ENCODE measurements at places on chromosomes 11 and 22. TPM values are rescaled to one million over a fixed set of nuclear protein-coding genes. Genes with fewer than 3 reads are reported as not detected.

The C11orf52 gene
- 4.0 TPM for total RNA-seq

The DGCR8 gene
- total RNA-seq, result 71.2 TPM

The MFRP gene
- total RNA-seq, result not detected

DNA sequence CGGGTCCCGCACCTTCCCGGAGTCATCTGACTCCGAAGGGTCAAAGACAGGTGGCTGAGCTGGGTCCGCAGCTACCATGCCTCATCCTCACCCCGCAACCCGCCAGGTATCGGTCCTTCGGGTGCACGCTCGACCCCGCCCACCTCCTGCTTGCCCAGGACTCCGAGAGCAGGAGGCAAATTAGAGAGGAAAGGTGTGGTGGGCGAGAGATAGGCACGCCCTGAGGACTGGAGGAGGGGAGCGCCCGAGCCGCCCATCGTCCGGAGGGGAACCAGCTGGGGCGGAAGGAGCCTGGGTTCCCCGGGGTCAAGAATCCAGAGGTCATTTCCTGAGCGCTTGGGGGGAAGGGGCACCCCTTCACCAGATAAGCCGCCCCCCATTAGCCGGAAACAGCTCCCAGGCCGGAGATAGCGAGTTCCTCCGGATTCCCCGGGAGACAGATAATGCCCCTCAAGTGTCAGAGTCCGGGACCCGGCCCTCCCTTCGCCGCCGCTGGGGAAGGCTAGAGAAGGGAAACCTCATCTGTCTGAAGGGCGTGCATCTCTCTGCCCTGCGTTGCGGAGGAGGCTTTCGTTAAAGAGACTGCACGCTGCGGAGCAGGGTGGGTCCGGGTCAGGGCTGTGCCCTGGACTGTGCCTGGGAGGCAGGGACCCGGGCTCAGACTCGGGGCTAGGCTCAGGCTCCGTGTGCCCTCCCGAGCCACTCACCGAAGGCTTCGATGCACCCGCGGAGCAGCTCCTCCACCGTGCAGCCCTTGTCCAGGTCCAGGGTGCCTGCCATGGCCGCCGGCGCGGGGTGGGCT, 1.7 kb downstream of the RASGRP2 start:
- DNase-seq, result peak; percentile 56

DNA sequence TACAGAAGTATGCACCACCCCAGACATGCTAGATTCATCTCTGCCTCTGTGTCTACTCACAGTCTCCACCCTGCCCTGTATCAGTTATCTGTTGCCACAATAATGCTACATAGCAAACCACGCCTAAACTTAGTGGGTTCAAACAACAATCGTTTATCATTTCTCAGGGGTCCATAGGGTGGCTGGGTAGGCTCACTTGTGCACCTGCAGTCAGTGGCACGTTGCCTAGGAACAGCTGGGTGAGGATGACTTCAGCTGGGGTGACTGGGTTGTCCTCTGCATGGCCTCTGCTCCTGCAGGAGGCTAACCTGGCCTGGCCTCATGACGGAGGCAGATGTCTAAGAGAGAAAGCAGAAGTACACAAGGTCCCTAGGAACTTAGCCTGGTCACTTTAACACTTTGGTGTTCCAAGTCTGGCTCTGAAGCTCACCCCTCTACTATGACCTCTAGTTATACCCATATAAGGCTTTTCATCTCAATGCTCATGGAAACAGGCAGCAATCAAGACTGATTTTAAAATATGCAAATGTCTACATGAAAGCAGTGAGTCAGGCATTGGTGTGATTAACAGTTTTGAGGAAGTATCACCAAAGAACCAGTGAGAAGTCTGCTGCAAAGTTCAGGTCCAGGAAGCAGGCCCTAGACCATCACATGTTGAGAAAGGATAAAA, 10.7 kb downstream of the OLFML1 start:
- DNase-seq, result no peak

DNA sequence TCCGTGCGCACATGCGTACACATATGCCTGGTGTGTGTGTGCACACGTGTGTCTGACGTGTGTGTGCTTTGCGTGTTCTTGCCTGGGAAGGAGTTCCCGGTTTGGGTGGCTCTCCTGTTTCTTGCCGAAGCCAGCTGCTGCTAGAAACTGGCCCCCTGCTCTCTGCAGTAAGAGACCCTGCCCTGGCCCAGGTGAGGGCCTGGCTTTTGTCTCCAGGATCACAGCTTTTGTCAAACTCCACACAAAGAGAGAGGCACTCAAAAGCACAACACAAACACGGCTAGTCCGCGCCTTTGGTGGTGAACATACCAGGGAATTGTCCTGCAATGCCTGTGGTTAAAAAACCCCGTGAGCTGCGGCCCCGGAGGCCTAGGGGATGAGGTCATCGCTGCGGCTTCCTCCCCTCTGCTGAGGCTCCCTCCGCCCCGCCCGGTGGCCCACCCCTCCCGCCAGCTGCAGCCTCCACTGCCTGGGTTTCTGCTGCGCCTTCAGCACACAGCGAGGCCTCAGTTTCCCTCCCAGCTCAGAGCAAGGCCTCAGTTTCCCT, 88.9 kb downstream of the KCNQ1 start:
- DNase-seq, result peak; percentile 88

DNA sequence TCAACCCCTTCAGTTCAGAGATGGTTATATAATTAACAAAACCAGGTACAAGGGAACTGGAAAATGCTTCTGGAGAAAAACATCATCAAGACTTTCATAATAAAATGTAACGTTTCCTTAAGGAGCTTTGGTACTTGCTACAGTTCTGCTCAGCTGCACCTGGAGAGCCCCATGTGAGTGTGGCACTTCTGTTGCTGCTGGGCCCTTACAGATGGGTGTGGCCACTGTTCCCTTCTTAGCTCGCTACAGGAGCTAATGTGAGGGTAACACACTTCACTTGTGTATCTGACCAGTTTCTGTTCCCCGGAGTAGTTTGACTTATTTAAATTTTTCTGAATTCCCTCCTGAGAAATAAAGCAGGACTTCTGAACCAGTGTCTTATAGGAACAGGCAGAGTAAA, 4.0 kb downstream of the POU2AF3 start:
- DNase-seq, result no peak

DNA sequence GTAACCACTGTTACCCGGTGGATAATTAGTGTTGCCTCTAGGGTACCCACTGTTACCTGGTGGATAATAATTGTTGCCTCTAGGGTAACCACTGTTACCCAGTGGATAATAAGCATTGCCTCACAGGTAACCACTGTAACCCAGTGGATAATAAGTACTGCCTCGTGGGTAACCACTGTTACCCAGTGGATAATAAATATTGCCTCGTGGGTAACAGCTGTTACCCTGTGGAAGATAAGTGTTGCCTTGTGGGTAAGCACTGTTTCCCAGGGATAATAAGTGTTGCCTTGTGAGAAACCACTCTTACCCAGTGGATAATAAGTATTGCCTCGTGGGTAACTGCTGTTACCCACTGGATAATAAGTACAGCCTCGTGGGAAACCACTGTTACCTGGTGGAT, 9.3 kb upstream of the NXPE4 start:
- DNase-seq, result no peak

DNA sequence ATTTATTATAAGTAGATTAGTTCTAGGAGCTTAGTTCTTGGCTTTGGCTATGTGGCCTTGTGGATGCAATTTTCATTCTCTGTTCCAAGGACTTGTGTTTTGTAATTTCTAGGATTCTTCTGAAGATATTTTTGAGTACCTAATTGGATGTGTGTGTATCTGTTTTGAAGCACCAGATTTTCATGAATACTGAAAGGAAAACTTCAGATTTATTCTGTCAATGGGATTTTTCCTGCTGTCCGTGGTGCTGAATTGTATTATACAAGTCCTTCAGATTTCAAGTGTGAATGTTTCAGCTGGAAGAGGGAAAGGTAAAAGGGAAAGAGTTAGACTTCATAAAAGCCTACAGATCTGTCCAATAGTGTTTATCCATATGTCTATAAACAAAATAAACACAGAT, 18.2 kb upstream of the SYN3 start:
- no peak for DNase-seq

- DNase-seq, result no peak
Observed at GRCh38 chr22:42814215-42814614, 42.9 kb downstream of the ARFGAP3 start.

GRCh38 chr11:44525473-44526252, 39.8 kb upstream of the CD82 start:
- no peak for DNase-seq

- no peak for DNase-seq
Observed at GRCh38 chr22:30774566-30774965, 79.9 kb downstream of the OSBP2 start.

GRCh38 chr11:587978-588380, 11.7 kb downstream of the PHRF1 start:
- no peak for DNase-seq

GRCh38 chr11:59801981-59802638, 8.5 kb downstream of the MRPL16 start:
- no peak for DNase-seq

- no peak for DNase-seq
Observed at GRCh38 chr11:125685228-125685627, 4.6 kb upstream of the ACRV1 start.

- no peak for DNase-seq
Observed at GRCh38 chr22:19904935-19905334, 36.6 kb upstream of the COMT start.

- no peak for DNase-seq
Observed at GRCh38 chr11:110728883-110729282, 16.6 kb upstream of the ARHGAP20 start.
